Ovary (tissue), 10 donors: ENCODE measurements at places on chromosomes 3 and 15.

GRCh38 chr15:51137880-51138430, 43.2 kb upstream of the TNFAIP8L3 start:
- DNase-seq, result no peak

DNA sequence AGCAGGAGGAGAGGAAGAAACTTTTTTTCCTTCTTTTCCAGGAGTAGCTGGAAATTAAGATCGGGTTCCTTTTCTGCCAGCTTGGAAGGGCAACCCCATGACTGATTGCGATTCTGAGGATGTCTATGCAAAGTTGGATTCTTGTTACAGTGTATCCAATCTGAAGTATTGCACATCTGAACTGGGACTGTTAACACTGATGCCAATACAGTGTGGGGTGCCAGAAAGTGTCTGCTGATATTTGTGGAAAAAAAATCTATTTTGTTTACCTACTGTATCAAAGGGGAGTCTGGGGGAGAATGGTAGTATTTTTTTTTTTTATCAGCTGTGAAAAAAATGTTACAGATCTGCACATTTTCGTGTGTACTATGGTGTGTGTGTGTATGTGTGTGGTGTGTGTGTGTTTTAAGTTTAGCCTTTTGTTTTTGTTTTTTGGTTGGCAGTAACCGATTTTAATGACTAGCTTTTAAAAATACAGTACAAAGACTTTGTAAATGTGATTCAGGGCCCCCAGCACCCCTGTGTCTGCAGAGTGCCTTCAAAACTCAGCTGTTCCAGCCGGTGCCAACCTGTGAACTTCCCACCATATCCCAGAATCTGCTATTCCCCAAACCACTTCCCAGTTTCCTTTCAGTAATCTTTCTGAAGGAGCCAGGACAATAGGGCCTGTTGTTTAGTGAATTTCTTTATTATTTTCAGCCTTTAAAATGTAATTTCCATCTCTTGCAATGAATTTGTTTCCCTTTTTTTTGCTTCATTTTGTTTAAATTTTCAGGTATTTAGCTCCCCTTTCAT, 1.9 kb downstream of the RAP2B start:
- no peak for DNase-seq

DNA sequence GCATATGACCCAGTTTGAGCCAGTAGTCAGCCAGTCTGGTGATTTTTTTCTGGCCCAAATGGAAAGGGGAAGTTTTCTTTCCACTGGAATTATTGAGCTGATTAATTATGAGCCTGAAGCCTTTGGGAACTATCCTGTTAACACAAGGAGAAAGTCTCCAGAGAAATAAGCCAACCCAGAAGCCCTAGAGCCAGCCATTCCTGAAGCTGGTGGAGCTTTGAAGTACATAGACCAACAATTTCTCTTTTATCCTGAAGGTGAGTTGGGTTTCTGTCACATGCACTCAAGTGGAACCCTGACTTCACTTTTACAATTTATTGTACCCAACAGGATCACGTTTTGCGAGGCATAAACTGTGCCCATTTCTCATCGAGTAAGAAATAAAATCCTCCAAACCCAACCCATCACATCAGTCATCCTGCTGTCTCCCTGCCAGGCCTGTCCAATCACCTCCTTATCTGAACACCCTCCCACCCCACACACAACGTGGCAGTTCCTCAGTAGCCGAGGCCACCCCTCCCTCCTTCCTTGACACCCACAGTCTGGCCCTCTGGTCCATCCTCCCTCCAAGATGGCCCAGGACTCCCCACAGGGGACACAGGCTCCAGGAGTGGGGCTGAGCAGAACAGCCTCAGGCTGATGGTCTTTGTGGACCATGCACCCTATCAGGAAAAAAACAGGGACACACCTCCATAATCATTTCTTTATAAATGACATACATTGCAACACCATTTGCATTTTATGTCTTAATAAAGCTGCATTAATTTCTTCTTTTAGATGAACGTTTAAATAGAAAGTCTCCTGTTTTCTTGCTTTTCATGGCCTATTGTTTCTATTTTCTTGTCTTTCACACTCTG, 55.7 kb upstream of the GATA2 start:
- DNase-seq, result no peak

DNA sequence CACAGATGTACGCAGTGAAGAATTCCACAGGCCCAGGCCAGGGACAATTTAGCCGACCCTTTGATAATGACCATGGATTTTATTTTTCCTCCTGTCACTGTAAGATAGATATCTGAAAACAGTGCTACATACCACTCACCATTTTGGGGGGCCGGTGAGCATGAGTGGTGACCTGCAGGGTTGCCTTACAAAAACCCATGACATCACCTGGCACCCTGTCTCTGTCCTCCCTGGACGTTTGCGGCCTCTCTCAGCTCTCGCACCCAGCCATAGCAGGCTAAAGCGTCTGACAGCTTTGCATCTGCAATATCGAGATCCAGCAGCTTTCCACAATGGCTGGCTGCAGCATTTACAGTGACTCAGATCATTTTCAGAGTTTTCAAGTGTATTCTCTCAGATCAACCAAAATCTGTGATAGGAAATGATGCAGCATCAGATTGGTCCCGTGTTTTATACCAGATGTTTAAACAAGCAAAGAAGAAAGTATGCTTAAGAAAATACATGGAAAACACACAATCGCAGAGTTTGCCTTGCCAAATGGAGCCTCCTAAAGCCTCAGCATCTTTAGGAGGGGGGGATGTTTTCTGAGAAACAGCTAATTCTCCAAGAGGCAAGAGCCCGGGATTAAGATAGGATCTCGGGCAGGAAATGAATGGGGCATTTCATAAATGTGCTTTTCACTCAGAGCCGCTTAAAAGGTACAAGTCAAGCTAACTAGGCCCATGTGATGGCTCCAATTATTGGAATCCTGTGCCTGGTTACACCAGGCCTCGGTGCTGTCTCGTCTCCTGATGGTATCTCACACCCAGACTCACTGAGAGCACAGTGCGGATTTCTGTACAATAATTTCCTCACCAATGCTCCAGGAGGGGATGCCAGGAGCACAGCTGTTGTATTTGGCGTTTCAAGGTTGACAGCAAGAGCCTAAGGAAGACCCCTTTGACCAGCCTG, 257.3 kb downstream of the XXYLT1 start:
- no peak for DNase-seq

DNA sequence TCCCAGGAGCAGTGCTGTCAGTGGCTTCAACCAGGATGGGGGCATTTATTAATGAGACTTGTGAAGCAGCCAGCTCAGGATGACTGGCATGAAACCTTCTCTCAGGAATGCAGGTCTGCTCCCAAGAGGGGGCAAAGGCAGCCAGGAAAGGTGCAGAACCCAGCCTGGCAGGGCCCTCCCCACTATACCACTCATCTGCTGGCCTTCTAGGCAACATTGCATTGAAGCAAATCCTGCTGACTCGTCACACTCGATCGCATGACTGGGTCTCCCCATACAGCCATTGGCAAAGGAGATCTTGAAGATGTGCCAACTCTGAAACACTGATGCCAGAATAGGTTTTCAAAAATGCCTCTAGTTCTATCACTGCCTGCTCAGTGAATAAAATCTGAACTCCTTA, 65.7 kb upstream of the CMTM7 start:
- DNase-seq, result no peak

GRCh38 chr15:91231703-91232102, 131.6 kb downstream of the SV2B start:
- no peak for DNase-seq

DNA sequence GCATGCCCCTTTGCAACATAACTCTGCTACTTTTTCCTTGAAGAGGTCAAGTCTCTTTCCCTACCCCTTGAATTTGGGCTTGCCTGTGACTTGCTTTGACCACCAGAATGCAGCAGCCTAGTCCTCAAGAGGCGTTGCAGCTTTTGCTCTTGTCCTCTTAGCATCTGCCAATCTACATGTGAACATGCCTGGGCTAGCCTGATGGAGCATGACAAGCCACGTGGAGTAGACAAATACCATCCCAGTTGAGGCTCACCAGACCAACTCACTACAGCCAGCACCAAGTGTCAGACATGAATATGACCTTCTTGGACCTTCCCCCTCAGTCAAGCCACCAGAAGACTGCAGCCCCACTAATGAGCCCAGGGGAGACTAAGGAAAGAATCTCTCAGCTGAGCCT, 32.9 kb downstream of the AMOTL2 start:
- DNase-seq, result no peak

- DNase-seq, result no peak
Measured at GRCh38 chr3:112688085-112688769, 47.3 kb upstream of the CCDC80 start.

DNA sequence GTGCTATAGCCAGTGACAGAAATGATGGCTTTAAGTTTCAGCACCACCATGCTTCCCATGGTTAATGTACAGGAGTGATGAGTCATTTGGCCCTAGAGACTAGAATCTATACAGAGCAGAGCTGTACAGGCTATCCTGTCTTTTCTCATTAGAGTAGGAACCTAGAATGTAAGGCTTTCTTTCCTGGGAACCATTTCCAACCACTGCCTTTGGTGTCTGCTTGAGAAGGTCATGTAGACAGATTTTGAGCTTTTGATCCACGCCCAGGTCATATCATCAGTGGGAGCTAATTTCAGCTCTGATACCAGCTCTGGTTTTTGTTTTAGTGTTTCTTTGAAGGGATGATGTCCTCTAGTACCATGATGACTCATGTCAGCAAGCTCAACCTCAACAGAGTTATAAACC, 543.1 kb downstream of the NTRK3 start:
- no peak for DNase-seq

- no peak for DNase-seq
Measured at GRCh38 chr3:27657871-27658270, 64.3 kb downstream of the EOMES start.

DNA sequence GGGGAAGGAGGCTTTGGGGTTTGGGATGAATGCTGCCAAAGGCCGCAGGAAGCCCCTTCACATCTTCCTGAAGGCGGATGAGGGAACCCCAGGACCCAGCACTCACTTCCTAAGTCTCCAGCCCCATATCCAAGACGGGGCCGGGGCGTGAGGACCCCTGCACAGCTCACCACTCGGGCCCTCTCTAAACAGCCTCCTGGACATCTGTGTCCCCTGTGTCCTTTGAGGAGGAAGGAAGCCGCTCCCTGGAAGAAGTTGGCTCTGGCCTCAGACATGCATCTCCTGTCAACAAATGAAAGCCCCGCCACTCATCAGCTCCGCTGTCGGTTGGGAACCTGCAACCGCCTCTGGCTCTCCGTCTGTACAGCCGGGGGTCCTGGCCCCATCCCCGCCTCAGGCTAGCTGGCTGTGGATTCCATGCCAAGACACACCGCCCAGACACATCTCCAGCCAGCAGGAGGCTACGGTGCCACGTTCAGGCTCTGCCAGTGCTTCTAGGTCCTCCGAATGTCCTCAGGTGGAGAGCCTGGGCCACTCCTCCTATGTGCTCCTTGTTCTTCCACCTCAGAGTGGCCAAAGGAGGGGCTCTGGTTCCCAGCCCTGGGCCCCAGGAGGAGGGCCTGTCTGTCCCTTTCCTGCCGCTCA, 140.0 kb upstream of the MEF2A start:
- DNase-seq, result no peak

GRCh38 chr3:78204977-78205376, 1165.1 kb downstream of the ROBO2 start:
- no peak for DNase-seq

DNA sequence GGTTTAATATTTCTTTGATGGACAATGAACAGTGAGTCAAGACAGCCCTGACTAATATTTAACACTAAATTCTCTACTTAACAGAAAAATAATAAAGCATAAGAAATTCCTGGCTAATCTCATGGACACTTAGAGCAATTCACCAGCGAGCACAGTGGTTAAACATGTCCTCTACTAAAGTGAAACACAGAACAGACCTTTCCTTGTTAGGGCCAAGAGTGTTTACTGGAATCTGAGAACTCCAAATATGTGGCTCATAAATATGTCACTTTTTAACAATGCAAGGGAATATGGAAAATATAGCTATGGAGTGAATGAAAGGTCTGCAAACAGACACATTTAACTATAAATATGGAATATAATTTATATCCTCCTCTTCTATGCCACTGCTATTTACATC, 18.6 kb upstream of the IGSF10 start:
- no peak for DNase-seq
